ENCODE measurements at places on chromosomes 7 and 10.

- no peak for DNase-seq
Observed at GRCh38 chr7:41093141-41093540, 609.7 kb downstream of the INHBA start.

GRCh38 chr7:29606287-29606721 lies 42.7 kb downstream of the PRR15 start:
- peak; percentile 27 for DNase-seq

DNA sequence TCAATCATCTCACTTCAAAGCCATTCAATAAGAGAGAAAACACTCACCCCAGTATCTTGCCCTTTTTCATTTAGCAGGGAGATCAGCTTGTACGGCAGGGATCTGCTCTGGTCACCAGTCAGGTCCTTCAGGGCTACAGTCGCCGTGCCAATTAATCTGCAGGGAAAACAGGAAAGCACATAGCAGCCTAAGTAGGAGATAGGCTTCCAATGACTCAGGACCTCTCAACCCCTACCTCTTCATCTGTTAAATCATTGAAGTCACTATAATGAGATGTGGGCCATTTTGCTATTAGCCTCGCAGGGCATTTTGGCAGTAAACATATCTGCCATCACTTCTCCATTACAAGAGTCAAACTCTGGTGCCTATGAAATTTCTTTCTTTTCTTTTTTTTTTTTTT lies 50.8 kb downstream of the MYOF start:
- DNase-seq, result no peak

GRCh38 chr7:15433151-15433550 lies 128.7 kb downstream of the AGMO start:
- DNase-seq, result peak; percentile 98

DNA sequence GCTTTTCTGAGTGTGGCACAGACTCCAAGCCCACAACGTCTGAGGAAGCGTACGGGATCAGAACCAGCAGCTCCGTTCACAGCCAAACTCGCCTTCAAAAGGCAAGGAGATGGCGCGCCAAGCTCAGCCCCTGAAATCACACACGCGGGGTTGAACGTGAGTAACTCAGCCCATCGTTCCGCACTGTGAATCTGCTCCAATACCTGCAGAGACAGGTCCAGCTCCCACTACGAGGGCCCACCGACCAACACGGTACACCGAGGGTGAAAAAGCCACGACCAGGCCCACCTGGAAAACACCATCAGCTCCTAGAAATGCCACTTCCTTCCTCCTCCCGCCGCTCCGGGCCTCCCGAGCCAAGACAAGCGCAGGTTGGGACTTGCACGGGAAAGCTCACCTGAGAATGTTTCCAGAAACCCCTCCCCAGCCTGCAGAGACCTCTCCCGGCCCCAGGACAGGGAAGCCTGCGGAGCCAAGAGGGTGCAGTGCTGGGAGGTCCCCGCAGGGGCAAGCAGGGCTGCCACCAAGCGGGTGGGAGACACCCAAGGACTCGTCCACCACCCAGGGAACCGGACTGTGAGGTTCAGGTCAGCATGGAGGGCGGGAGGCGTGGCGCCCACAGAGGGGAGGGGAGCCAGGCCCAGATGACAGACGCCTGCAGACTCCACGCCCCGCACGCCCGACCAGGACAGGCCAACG lies 93.9 kb upstream of the PDGFA start:
- no peak for DNase-seq

DNA sequence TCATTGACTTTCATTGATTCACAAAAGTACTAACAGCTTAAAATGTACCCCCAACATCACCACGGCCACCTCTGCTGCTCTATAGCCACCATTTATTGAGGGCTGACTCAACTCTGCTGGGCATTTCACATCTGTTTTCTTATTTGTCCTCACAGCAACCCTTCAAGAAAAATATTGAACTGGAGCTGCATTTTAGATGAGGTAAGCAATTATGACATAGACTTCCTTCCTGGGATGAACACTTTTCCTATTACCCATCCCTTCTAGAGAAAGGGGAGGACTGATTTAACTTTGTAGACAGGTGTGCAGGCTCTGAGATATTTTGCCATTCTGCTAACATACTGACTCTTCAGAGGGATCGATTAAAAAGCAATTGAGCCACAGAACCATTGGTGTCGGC lies 217.4 kb downstream of the CACNA2D1 start:
- DNase-seq, result no peak

- peak; percentile 93 for DNase-seq
Observed at GRCh38 chr7:47153058-47153457, 428.9 kb downstream of the TNS3 start.

DNA sequence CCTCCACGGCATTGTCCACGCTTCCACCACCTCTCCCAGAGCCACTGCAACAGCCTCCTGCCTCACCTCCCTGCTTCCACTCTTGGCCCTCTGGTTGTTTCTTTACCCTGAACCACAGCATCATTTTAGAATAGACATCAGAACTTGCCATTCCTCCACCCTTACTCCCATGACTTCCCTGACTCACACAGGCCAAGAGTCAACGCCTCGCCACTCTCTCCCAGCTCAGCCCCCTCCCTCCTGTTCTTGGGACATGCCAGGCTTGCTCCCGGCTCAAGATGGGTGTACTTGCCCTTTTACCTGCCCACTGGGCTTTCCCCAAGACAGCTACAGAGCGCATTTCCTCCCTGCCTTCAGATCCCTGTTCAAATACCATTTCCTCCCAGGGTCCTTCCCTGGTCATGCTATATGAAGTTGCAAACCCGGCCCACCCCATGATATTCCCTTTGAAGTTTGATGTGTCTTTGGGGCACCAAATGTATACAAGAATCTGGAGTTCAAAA lies 429.1 kb downstream of the RPS24 start:
- no peak for DNase-seq

GRCh38 chr10:111874576-111874975 lies 309.0 kb downstream of the GPAM start:
- DNase-seq, result no peak

GRCh38 chr10:30775779-30776591 lies 146.4 kb upstream of the LYZL2 start:
- no peak for DNase-seq

All from DMS153 (cell line).